NCI-H510A (cell line): ENCODE measurements at places on chromosomes 3 and 15.

- no peak for DNase-seq
Measured at GRCh38 chr3:98843266-98843959, 58.1 kb downstream of the DCBLD2 start.

GRCh38 chr3:5560199-5560598 is 372.7 kb downstream of the EDEM1 start:
- DNase-seq = no peak

GRCh38 chr3:58037141-58037910 is 29.1 kb downstream of the FLNB start:
- DNase-seq = no peak

- no peak for DNase-seq
Measured at GRCh38 chr3:40068636-40069035, 240.9 kb upstream of the EIF1B start.

GRCh38 chr15:29039466-29040369 is 153.9 kb downstream of the APBA2 start:
- no peak for DNase-seq
